ENCODE measurements at places on chromosomes 12 and 14.

DNA sequence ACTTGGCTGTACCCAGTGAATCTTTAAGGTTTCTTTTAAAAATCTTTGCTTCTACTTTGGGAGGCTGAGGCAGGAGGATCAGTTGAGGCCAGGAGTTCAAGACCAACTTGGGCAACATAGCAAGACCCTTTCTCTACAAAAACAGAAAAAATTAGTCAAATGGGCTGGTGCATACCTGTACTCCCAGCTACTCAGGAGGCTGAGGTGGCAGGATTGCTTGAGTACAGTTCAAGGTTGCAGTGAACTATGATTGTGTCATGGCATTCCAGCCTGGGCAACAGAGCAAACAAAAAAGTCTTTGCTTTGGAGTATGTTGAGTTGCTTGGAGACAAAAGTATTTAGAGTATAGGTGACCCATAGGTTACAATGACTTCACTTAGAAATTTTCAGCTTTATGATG is 6.2 kb upstream of the DDX55 start:
- no peak for DNase-seq

DNA sequence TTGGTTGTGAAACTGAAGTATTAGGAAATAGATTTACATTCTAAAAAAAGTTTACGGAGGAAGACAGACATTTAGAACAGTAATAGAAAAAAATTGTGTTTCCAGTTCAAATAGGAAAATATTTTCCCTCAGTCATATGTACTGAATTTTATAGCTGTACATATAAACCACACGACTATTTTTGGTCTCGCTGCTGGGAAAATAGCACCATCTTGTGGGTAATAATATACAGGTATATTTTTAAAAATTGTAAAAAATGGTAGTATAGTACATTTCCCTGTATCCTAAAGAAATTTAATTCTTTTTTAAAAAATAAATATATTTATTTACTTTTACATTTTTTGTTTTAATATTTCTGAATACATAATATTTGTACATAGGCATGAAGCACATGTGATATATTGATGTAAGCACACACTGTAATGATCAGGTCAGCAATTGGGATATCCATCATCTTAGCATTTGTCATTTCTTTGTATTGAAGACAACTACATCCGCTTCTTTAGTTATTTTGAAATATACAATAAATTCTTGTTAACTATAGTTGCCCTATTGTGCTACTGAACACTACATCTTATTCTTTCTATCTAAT is 168.6 kb downstream of the ALX1 start:
- DNase-seq: no peak

- no peak for DNase-seq
Measured at GRCh38 chr12:28424965-28425364, 234.7 kb downstream of the CCDC91 start.

- DNase-seq: no peak
Measured at GRCh38 chr12:53115112-53115890, 12.0 kb downstream of the SOAT2 start.

- no peak for DNase-seq
Measured at GRCh38 chr12:29858270-29858786, 74.6 kb upstream of the TMTC1 start.

DNA sequence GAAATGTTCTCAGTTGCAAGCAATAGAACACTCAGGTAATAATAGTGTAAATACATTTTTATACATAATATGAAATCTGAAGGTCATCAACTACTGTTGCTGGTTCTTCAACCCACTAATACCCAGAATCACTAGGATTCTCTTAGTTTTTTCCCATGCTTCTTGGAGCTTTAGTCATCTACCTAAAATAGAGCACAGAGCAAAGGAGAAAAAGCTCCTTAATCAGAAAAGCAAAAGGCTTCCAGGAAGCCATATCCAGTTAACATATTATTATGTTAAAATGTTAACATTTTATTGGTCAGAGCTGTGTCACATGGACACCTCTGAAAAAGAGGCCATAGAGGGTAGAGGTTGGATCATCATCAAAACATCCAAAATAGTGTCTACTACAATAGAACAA is 57.0 kb downstream of the CCER1 start:
- no peak for DNase-seq

GRCh38 chr12:94265966-94266745 is 117.8 kb downstream of the PLXNC1 start:
- no peak for DNase-seq

- DNase-seq: no peak
Measured at GRCh38 chr12:27696293-27696652, at the start of gene REP15. Gene REP15 (plus strand): TSS chr12:27696447. CDS start chr12:27696563, 116 bp downstream.

- DNase-seq: peak; percentile 29
Measured at GRCh38 chr14:105193916-105194782, 13.0 kb upstream of the NUDT14 start.

DNA sequence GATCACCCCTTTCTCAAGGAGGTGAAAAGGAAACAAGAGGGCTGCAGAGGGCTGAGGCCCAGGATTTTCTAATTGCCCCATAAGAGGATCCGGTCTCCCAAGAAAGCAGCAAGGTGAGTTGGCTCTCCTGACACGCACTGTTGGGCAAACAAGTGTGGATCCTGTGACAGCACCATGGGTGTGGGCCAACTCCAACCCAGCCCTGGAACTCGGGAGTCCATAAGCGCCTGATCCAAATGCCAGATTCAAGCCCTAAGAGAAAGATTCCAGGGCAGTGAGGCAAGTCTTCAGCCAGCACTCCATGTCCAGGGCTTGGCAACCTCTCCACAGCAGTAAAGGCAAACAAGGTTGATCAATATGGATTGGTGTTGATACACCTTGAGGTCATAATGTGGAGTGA is 33.1 kb downstream of the KCNA5 start:
- no peak for DNase-seq

DNA sequence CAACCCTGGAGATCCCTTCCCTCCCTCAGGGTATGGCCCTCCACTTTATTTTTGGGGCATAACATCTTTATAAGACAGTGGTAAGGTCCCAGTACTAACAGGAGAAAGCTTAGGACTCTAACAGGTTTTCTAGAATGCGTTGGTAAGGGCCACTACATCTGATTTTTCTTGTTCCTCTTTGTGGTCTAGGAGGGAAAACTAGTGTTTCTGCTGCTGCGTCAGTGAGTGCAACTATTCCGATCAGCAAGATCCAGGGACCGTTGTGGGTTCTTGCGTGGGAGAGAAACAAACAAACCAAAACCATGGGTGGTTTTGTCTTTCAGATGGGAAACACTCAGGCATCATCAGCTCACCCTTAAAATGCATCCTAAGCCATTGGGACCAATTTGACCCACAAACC is 123.6 kb upstream of the SLC16A7 start:
- no peak for DNase-seq

GRCh38 chr14:26056036-26056616 is 541.7 kb downstream of the NOVA1 start:
- DNase-seq: no peak

DNA sequence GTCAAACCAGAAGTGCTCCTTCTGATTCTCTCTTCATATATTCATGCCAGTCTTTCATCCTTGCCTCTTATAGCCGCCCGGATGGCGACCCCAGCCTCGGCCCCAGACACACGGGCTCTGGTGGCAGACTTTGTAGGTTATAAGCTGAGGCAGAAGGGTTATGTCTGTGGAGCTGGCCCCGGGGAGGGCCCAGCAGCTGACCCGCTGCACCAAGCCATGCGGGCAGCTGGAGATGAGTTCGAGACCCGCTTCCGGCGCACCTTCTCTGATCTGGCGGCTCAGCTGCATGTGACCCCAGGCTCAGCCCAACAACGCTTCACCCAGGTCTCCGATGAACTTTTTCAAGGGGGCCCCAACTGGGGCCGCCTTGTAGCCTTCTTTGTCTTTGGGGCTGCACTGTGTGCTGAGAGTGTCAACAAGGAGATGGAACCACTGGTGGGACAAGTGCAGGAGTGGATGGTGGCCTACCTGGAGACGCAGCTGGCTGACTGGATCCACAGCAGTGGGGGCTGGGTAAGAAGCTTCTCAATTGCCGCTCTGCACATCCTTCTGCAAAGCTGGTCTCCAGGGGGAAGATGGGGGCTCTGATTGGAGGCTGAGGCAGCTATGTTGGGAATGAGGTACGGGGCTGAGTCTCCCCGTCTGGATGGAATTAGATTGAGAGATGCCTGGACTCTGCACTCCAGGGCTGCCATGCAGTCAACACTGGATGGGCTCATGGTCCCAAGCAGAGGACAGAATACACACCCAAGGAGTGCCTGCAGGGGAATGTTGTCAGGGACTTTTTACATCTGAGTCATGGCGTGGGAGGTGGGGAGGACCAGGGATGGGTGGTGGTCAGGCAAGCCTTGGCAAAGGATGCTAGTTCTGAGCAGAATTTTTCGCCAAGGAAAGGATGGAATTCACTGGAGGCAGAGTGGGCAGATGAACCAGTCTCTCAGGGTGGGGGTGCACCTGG is 1.3 kb downstream of the BCL2L2 start:
- DNase-seq: no peak

GRCh38 chr12:78396538-78396937 is 468.0 kb upstream of the SYT1 start:
- no peak for DNase-seq

- DNase-seq: no peak
Measured at GRCh38 chr14:96711559-96712267, 85.5 kb upstream of the VRK1 start.

- no peak for DNase-seq
Measured at GRCh38 chr14:26032348-26032747, 565.5 kb downstream of the NOVA1 start.

DNA sequence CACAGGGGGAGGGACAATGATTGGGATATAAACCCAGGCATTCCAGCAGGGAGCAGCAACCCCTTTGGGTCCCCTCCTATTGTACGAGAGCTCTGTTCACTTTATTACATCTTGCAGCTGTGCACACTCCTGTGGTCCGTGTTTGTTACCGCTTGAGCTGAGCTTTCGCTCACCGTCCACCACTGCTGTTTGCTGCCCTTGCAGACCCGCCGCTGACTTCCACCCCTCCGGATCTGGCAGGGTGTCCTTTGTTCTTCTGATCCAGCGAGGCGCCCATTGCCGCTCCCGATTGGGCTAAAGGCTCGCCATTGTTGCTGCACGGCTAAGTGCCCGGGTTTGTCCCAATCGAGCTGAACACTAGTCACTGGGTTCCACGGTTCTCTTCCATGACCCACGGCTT is 64.1 kb downstream of the E2F7 start:
- DNase-seq: no peak

DNA sequence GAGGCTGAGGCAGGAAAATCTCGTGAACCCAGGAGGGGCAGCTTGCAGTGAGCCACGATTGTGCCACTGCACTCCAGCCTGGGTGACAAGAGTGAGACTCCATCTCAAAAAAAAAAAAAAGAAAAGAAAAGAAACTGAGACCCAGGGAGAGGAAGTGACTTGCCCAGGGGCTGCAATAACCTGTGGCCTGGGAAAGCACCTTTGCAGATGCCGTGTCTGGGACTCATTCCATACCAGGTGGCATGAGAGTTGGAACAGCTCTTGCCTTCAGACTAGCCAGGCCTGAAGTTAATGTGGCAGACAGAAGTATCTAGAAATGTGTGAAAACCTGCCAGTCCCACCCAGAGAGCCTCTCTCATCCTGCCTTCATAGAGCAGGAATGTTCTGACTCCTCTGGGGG is 65.4 kb downstream of the PHETA1 start:
- no peak for DNase-seq

DNA sequence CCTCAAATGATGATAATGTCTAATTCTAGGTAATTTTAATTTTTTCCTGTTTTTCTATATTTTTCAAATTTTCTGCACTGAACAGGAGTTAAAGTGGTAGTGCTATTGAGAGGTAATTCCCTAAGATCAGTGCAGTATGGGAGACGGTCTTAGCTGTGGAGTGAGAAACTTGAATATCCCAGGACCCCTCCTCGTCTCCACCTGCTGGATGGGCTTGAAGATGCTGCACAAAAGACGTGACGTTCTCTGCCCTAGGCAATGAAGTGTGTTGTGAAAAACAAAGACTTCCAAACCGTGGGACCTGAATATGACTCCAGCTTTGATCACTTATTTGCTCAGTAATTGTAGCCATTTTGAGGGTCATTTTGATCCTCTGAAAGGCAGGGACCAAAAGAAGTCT is 298.1 kb downstream of the VRK1 start:
- no peak for DNase-seq

DNA sequence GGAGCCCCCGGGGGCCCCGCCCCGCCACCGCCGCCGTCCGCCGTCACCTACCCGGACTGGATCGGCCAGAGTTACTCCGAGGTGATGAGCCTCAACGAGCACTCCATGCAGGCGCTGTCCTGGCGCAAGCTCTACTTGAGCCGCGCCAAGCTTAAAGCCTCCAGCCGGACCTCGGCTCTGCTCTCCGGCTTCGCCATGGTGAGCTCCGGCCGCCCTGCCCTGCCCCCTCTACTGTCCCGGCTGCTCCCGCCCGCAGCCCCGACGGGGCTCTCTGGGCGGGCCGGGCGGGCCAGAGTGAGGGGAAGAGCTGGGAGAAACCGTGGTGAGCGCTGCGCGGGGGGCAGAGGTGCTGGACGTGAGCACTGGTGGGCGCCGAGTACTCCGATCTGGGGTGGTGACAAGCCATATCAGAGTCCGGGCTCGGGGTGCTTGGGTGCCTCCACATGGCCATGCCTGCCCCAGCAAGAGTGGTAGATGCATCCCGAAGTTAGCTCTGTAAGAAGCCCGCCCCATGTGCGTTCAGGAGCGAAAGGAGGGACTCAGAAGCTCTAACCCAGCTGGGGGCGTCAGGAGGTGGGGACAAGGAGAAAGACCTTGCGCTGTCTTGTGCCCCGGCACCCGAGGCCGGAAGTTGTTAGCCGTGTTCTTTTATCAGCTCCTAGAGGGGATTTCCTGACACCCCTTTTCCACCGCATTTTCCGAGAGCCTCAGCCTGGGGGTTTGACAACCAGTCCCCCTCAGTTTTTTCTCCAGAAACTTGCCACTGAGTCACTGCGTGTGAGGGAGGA is 717 bp downstream of the ORAI1 start:
- DNase-seq: peak; percentile 74

GRCh38 chr12:53577941-53578352 is 48.2 kb downstream of the ATF7 start:
- DNase-seq: no peak

- DNase-seq: no peak
Measured at GRCh38 chr12:12606781-12607589, 4.7 kb upstream of the CREBL2 start.

- DNase-seq: no peak
Measured at GRCh38 chr12:131525795-131526508, 184.9 kb upstream of the SFSWAP start.

DNA sequence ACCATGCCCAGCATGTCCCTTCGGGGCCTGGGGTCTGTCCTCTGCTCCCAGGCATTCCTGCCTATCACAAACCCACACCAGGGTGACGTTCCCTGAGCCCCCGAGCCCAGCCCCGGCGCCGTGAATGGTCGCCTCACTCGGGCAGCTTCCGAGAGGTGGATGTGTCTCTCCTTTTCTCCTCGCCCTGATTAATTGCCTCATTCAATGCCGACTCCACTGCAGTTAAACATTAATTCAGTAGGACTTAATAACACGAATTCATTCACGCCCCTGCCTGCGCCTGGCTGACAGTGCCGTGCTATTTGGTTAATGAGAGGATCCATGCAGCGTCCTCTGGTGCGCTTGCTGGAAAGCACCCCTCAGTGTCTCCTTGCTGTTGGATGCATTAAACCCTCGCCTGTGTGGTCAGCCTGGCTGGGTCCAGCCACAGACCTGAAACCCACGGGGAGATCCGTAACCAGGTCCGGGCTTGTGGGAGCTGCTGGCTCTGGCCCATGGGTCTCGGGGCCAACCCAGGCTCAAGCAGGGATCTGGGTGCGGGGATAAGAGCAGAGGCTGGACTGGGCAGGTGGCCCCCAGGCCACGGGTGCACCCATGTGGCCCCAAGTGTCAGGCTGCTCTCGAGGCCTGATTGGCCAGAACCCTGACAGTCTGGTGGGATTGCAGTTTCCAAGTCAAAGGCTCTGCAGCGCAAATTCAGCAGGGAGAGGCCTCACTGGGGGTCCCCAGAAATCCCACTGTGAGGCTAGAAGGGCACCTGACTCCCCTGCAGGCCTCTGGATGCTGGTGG is 55.4 kb downstream of the FBRSL1 start:
- no peak for DNase-seq
